ENCODE measurements at places on chromosomes 11 and 22.

DNA sequence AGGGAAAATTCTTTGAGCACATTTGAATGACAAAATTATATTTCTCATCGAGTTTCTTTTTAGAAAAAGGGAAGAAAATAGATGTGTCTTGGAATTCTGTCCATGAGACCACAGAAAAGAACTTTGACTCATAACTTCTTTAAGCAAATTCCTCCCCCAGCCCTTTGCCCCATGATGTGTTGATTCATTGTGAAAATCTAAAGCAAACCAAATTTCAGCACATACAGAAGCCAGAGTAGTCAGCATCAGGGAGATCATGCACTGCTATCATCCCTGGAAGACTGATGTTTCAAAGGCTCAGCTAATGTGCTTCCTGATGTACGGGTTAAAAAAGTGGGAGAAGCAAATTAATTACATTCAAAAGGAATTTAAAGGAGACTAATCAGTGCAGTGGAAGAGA is 159.7 kb downstream of the FAT3 start:
- no peak for DNase-seq

DNA sequence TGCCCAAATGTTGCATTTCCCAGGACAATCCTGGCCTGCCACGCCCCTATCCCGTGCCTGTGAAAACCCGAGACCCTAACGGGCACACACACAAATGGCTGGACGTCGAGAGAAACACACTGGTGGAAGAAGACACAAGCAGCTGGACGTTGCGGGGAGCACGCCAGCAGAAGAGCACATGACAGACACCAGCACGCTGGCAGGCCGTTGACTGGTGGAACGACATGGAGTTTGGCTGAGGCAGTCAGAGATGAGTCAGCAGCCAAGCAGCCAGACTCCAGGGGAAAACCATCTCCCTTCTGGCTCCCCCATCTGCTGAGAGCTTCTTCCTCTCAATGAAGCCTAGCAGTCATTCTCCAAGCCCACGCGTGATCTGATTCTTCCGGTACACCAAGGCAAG is 606.7 kb upstream of the LRRC4C start:
- no peak for DNase-seq

DNA sequence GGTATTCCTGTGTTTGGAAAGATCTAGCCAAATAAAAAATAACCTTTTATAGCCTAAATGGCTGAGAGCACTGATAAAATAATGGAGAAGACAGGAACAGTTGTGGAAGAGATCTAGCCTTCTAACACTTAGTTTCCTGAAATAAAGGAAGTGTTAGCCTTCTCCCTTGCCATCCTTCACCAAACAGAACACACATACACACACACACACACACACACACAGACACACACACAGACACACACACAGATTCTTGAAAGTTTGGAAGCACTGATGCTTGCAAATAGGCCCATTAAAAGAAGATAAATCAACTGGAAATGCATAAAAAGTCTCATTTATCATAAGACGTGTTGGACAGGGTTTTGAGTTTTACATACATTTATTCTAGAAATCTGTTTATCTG is 37.5 kb downstream of the KIRREL3 start:
- no peak for DNase-seq

- no peak for DNase-seq
Measured at GRCh38 chr11:96126917-96127595, 203.1 kb upstream of the MTMR2 start.

GRCh38 chr11:62421996-62422395 is 3.2 kb downstream of the SCGB1A1 start:
- DNase-seq: no peak

- DNase-seq: no peak
Measured at GRCh38 chr22:20206709-20207215, 55.9 kb upstream of the CCDC188 start.

DNA sequence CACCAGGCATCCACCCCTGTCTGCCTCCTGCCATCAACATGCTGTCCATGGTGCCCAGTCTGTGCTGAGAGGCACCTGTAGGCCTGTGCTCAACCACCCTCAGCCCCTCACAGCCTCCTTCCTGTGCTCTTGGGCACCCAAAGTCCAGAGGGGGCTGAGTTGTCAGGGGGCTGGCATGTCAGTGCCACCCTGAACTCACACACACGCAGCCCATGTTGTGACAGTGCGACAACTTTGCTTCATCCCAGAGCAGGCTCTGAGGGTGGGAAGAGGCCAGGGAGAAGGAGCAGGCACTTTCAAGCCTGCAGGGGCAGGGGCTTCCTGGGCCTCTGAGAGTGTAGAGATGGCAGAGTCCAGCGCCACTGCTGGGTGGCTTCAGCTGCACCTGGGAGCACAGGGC is 491.0 kb downstream of the TMEM135 start:
- no peak for DNase-seq

DNA sequence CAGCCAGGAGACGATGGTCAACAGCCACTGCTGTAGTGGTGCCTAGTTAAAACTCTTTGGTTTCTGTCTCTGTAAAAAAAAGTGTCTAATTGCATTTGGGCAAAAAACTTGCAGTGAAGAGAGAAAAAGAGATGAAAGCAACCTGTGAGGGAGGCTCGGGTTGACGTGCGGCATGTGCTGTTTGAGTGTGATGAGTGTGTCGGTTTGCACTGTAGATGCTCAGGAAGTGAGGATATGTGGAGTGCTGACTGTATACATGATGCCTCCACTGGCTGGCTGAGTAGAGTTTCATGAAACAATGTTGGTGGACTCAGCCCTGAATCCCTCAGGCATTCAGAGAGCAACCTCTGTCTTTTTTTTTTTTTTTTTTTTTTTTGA is 4.3 kb upstream of the DGCR6L start:
- DNase-seq: no peak

GRCh38 chr11:44474702-44475101 is 90.8 kb upstream of the CD82 start:
- no peak for DNase-seq

- DNase-seq: no peak
Measured at GRCh38 chr11:47860536-47860935, 12.4 kb upstream of the NUP160 start.

- DNase-seq: peak; percentile 82
Measured at GRCh38 chr11:69075421-69076128, 26.8 kb downstream of the TPCN2 start.

DNA sequence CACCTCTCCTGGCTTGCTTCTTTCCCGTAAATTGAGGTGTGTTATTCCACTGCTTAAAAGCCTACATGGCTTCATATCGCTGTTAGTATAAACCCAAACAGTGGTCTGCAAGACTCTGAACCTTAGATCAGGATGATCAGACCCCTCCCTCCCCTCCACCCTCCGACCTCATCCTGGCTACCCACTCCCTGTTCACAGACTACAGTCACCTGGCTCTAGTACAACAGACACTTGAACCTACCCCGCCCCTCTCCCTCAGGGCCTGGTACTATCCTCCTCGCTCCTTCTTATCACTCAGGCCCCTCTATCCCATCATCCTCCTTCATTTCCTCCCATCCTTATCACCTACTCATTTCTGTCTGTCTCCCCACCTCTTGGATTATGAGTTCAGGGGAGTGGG is 20.1 kb downstream of the PTPRJ start:
- DNase-seq: no peak

- DNase-seq: no peak
Measured at GRCh38 chr11:75380716-75381420, 18.4 kb upstream of the RPS3 start.

DNA sequence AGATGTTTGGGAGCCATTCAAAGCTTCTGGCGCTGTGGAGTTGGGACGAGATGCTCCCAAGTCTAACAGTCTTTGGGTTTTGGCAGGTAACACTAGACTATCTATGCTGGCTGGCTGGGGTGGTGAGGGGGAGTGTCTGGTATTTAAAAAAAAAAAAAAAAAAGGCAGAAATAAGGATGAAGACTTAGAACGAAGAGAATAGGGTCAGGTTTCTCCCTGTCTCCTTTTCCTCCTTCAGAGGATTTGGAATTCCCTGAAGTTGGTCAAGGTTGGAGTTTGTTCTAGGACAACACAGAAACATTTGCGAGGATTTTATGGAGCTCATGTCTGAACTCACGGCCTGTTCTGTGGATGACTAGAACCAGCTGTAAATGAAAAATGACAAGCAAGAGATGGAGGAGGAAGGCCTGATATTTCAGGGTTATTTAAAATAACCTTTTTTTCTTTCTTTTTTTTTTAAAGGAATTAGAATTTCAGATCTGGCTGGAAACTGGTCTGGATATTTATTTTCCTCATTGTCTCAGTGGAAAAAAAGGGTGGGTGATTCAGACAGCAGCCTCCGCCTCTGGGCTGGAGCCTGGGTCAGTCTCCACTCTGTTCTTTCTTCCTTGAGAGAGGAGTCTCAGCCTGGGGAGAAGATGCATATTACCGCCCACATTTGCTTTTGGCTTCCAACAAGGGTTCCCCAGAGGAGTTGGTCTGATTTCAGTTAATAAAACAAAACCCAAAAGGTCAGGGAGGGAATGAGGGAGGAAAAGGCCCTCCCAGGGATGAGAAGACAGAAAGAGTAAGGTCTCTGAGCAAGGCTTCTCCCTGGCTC is 80.1 kb downstream of the USP35 start:
- no peak for DNase-seq

GRCh38 chr11:121235057-121235456 is 57.5 kb upstream of the SC5D start:
- no peak for DNase-seq

DNA sequence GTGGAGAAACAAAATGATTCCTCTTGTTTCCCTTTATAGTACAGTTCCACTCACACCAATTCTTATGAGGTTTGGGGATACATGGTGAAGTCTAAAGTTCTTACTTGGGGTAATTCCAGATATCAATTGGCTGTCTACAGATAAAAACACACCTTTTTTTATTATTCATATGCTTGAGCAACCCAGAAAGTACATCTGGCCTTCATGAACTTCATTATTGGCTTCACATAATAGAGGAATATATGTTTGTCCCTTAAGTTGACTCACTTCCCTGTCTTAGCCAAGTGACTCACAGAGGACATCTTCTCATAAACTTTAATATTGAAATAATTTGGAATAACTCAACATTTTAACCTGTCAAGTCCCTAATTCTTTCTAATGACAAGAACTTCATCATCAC is 36.3 kb upstream of the SOX6 start:
- no peak for DNase-seq

DNA sequence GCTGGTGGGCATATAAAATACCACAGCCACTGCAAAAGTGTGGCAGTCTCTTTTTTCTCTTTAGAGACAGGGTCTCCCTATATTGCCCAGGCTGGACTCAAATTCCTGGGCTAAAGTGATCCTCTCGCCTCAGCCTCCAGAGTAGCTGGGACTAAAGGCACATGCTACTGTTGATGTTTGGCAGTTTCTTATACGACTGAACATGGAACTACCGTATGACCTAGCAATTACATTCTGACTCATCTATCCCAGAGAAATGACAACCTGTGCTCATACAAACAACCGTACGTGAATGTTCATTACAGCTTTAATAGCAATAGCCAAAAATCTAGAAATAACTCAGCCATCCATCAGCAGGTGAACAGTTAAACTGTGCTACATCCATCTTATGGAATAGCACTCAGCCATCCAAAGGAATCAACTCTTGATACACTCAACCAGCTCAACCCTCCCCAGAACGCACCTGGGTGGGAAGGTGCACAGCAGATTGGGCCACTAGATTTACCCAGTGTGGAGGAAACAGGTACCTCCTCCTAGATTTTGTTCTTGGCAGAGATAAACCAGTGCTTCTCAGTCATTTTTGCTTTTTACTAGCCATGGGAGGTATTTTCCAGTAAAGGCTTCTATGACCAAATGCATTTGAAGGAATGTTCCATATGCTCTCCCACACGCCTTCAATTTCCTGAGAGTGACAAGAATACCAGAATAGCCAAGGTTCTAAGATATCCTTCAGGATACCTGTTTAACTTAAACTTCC is 130.5 kb downstream of the MED15 start:
- DNase-seq: no peak

DNA sequence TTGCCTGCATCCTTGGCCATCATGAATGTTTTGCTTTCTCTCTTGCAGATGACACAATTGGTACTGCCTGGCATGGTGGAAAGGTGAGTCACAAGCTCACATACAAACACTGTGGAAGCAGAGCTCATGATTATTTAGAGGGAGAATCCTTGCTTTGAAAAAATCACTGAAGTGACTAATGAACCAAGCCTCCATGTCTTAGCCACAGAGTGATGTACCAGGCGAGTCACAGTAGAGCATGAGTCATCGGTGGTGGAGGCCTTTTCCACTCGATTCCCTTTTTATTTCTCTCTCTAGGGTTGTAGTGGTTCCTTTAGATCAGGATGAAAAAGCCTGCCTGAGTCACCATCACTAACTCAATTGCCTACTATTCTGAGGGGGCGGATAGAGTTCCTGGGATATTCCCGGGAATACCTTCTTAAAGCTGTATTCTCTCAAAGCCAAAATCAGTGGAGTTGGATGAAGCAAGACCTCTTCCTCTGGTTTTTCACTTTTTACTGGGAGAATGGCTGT is 49.6 kb upstream of the ALKBH3 start:
- DNase-seq: no peak

- no peak for DNase-seq
Measured at GRCh38 chr11:122661182-122661945, 5.8 kb downstream of the UBASH3B start.

DNA sequence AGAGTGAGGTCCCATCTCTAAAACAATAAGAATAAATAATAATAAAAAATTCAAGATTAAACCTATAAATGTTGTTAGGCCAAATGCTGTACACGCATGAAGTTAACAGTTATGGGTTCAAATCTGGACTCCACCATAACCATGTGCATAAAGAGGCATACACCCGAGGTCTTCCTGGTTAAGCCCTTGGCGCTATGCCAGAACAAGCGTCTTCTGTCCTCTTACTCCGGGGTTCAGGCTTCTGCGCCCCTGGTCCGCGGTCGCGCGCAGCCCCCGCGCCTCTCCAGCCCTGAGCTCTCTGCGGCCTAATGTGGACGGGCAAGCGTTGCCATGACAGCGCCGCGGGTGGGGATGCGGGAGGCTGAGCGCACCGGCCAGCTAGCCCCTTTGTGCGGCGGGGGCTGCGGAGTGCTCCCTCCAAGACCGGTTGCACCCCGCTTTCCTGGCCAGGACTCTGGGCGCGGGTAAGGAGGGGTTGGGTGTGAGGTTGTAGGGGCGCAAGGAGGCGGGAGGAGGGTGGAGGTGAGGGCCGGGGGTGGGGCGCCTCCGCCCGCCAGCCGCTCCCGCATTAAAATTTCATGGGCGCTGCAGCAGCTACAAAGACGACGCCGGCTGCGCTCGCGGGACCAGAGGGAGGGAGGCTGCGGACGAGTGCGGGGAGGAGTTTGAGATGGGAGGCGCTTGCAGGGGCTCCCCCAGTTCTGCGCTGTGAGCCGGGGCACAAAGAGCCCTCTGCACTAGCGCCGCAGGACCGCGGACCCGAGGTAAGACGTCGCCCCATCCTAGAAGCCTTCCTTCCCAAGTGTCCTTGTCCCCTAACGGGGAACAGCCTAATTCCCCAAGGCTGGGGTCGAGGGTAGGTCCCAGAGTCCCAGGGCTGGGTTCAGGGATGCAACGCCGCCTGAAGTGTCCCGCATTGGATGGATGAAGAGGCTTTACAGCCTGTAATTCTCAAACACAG is at the start of gene MIAT:
TSS of gene MIAT (plus strand) at position 698 of the 961 bp plus-strand sequence.
- peak; percentile 71 for DNase-seq

DNA sequence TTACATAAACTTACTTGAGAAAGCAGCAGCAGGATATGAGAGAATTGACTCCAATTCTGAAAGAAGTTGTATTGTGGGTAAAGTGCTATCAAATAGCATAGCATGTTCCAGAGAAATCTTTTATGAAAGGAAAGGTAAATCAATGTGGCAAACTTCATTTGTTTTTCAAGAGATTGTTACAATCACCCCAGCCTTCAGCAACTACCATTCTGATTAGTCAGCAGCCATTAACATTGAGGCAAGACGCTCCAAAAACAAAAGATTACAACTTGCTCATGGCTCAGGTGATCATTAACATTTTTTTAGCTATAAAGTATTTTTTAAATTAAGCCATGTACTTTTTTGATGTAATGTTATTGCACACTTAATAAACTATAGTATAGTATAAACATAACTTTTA is 357.2 kb downstream of the TMEM135 start:
- DNase-seq: no peak

Measured in caudate nucleus (tissue), 63 donors.